GM13977 (cell line): ENCODE measurements at places on chromosomes 1 and 21.

DNA sequence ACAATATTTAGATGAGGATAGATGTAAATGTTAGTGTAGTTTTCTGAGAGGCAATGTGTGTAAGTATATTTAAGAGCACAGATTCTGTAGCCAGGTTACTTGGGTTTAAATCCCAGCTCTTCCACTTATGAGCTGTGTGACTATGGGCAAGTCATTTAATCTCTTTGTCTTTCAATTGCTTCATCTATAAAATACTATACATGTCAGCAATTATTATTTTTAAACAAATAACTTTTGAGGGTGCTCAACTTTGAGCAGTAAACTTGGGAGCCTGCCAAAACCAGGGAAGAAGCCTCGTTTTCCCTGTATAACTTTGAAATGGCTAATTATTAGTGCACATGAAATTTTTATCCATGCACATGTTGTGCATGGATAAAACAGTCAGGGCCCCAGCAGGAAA is 222.8 kb downstream of the FOXD2 start:
- no peak for DNase-seq

DNA sequence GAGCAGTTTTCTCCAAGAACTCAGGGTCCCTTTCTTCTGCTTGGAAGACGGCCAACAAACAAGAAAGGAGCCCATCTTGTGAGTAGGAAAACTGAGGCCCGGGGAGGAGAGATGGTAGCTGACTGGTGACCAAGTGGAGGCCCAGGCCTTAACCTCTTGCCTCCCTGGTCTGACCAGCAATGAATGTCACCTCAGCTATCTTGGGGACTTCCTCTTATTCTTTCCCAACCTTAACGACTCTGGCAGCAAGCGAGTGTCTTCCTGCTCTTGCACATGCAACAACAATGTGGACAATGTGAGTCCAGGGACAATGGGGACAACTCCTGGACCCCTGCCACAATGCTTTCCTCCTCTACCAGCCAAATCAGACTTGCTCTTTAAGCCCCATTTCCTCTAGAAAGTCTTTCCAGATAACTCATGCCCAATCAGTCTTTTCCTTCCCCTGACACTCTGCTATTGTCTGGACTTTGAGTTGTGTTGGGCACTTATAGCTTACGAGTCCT is 12.6 kb downstream of the HSPG2 start:
- DNase-seq, result no peak

- DNase-seq, result no peak
Measured at GRCh38 chr21:26766826-26767325, 78.3 kb downstream of the ADAMTS1 start.

GRCh38 chr21:38980416-38981313 is 174.9 kb downstream of the ETS2 start:
- DNase-seq, result no peak

DNA sequence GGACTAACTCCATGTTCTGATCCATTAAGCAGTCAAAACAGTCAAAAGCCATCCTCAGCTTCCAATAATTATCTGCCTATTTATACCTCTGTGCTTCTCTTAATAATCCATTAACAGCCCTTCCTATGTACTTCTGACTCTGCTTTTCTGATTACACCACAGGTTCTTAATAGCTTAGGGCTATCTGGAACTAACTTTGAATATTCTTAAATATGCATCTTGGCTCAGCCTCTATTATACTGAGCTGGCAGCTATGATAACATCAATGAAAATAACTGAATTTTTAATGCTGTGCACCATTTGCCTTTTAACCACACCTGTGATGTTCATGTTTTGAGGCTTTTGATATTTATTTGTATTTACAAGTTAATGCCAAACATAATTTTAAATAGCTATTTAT is 175.9 kb downstream of the DPYD start:
- no peak for DNase-seq

DNA sequence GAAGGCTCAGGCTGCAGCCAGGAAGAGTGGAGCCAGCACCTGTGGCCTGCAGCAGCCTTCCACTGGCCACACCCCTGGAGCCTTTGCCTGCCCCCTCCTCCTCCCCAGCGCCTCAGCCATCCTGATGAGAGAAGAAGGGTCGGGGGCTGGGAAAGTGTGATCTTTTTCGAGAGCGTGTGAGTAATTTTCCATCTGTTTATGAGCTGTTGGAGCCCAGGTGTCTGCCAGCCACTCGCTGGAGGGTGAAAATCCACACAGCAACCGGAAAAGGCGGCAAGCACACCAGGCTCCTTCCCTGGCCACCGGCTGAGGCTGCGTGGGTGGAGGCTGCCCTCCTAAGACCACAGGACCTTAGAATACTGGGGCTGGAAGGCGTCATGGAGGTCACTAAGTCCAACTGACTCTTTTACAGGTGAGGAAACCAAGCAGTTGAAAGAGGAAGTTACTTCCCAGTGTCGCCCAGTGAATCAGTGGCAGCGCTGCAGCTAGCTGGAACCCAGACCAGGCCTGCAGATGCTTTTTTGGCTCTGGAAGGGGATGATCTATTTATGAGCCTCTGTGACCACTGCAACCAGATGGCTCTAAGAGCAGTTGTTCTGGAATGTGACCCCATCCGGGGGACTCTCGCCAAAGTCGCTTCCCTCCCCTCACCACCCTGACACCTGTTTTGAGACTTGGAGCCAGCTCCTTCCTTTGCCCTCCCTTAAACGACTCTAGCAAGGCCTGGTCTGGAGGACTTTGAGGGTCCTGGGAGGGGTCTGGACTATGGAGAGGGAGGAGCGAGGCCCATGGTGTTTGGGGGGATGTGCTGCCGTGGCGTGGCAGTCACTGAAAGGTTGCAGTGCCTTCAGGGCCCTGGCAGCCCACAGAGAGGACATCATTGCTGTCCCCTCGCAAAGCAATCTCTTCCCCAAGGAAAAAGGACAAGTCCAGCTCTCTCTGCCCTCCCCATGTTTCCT is 54.5 kb downstream of the LGR6 start:
- DNase-seq, result no peak

DNA sequence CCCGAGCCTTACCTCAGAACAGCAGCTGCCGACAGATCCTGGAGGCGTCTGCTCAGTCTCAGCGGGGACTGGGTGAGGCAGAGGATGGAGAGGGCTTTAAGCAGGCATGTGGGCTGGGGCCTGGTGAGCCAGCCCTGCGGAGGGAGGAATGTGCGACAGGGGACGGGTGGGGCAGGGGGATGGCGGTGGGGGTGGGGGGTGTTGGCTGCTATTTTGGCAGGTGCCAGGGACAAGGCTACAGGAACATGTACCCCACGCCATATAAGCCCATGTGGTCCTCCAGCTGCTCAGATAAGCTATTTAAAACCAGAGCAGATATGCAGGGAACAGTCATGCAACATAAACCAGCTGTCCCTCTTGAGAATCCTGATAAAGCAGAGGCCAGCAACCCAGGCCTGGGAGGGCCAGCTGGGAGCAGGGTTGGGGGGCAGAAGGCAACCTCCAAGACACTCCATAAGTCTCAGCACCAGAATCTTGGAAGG is at the start of gene TNNT2:
TSS of gene TNNT2 (minus strand) at position 70 of the 482 bp plus-strand sequence. CDS start 4,426 bp downstream, outside the sequence.
- DNase-seq, result no peak

DNA sequence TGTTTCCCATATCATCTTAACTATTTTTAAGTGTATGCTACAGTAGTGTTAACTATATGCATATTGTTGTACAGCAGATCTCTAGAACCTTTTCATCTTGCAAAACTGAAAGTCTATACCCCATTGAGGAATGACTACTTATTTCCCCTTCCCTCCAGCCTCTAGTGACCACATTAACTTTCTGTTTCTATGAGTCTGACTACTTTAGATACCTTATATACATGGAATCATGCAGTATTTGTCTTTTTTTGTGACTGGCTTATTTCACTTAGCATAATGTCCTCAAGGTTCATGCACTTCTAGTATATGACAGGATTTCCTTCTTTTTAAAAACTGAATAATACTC is 96.5 kb upstream of the BTG3 start:
- DNase-seq, result peak; percentile 39

DNA sequence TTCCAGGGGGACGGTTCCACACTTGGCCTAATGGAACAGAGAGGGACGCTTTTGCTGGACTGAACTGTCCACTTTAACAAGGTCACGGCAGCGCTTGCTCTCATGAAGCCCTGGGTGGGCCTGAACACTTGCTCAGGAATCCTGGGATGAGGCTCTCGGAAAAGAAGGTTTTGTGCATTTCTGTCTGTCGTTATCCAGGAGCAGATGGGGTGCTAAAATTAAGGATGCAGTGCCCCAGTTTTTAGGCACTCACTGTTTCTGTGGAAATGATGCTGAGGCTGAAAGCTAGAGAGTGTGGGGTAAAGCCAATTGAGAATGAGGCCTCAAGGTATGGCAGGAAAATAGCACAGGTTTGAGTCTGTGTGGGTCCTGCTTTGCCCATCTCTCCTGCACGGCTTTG is 111.0 kb downstream of the DAB1 start:
- no peak for DNase-seq

- peak; percentile 40 for DNase-seq
Measured at GRCh38 chr1:186828611-186829454, at the start of gene PLA2G4A. Gene PLA2G4A (plus strand): TSS chr1:186828949. CDS start chr1:186854355, 25,406 bp downstream.

GRCh38 chr1:41648844-41649243 is 164.4 kb upstream of the EDN2 start:
- no peak for DNase-seq

DNA sequence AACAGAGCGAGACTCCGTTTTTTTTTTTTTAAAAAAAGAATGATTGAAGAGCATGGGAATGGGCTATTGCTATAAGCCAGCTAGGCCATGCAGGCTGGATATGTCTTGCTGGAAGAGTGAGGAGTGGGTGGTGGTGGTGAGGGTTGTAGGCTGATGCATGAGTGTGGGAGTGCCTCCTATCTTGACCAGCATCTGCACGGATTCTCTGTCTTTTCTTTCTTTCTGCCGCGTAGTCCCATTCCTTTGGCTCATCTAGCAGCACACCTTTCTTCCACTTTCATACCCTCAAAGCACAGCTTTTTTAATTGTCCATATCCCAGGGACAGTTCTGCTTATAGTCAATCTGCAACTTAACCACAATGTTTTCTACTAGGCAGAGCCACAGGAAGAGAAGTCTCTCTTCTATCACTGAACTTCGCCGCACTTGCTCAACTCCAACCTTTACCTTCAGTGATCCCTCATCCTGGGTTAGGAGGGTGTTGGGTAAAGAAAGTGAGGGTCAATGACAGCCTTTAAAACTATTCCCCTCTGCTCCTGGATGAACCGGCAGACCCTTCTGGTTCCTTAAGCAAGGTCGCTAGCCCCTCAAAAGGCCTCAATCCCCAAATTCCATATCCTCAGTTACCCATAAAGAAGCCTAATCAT is 15.2 kb downstream of the ADCY10 start:
- no peak for DNase-seq

GRCh38 chr1:44780583-44781121 is 5.3 kb downstream of the RPS8 start:
- no peak for DNase-seq

DNA sequence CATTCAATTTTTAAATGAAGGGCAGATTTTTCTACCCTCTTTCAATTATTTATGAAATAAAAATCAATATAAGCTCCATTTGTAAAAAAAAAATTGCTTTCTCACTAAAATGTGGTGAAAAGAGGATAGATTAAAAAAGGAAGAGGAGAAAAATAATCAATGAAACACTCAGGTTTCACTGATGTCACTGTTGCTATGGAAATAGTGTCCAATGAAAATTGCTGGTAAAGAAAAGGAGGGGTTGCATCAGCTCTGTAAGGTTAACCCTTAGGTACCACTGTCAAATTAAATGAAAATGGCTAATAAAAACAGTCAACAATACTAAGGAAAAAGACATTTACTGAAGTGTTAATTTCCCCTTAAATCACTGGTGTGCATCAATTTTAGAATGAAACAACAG is 91.6 kb upstream of the TTC39A start:
- DNase-seq, result peak; percentile 17

GRCh38 chr1:80047791-80048190 is 1041.3 kb upstream of the ADGRL4 start:
- DNase-seq, result no peak

DNA sequence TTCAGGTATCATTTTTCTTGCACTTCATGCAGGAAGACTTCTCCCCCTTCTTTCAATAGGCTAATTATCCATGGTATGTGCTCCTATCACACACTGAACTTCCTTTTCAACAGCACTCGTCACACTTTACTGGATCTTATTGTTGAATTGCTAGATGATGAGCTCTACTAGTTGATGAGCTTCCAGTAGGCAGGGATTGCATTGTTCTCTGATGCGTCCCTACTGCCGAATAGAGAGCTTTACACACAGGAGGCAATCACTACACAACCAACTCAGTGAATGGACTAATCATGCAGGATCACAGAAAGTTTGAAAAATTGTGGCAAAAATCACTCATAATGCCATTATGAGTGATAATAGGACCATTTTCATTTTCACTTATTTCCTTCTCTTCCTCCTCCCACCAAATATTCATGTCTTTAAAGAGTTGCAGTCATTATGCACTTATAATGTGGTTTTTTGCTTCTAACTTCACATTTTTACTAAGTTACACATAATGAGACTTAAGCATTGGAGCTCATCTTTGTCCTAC is 128.1 kb upstream of the ZNF648 start:
- DNase-seq, result no peak

DNA sequence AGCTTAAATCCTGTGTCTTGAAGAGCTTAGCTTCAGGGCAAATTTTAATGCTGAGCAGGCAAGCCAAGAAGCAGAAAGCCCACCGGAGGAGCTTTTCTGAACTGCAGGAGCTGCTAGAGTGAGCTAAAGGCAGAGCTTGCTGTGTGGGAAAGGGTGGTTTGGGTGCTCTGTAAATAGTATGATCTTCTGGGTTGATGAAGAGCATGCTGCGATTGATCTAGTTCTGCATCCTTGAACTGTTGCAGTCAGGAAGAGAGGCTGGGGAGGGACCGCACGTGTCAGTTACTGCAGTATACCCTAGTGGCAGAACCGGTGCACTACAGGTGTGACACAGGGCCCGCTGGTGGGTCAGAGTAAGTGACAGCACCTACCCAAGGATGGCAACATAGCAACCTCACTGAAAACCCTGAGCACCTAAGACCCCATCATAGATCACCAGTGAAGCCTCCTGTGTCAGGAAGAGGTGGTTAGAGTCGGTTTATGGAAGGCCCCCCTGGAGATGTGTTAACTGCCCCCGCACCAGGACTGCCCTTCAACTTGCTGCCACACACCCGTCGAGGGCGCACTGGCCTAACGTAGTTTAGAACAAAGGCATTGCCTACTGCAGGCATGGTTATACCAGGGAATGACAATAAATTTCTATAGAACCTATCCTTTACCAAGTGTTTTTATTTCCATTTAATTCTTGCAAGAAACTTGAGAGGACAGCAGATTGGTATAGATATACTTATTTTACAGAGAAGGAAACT is 146.0 kb upstream of the KIAA0040 start:
- DNase-seq, result peak; percentile 33
